Left lung (tissue), 14 donors: ENCODE measurements at places on chromosomes 16 and 17. TPM values are rescaled to one million over a fixed set of nuclear protein-coding genes. Genes with fewer than 3 reads are reported as not detected.

GPR139 gene
- total RNA-seq, result not detected

HP gene
- total RNA-seq, result 7.8 TPM

LRRC46 gene
- 0.44 TPM for total RNA-seq

RSL1D1 gene
- total RNA-seq, result 102 TPM

CLEC18A gene
- 1.8 TPM for total RNA-seq

HOXB6 gene
- total RNA-seq, result 6.7 TPM

TMEM238L gene
- total RNA-seq, result not detected

LITAFD gene
- not detected for total RNA-seq

KRT17 gene
- total RNA-seq, result 85.6 TPM

CDH11 gene
- total RNA-seq, result 308 TPM

SCIMP gene
- 8.8 TPM for total RNA-seq

ABI3 gene
- total RNA-seq, result 10.8 TPM

ACBD4 gene
- total RNA-seq, result 10.6 TPM

FBRS gene
- total RNA-seq, result 62.3 TPM

PYDC1 gene
- total RNA-seq, result not detected

GPR179 gene
- total RNA-seq, result not detected

CCL5 gene
- total RNA-seq, result 5.3 TPM

RASL10B gene
- total RNA-seq, result 0.52 TPM

SLFN13 gene
- 24.7 TPM for total RNA-seq

MPV17L gene
- 1.5 TPM for total RNA-seq

SNN gene
- 21.4 TPM for total RNA-seq

ARL5C gene
- total RNA-seq, result not detected

CTF1 gene
- 4.5 TPM for total RNA-seq

FAM171A2 gene
- 1.4 TPM for total RNA-seq

PLLP gene
- total RNA-seq, result 50.6 TPM
